ENCODE measurements at places on chromosomes 3 and 15.
A peak's percentile ranks its signal among the peaks of the same experiment; 100 is the strongest.

GRCh38 chr3:188759336-188760005 is 412.3 kb upstream of the TPRG1 start:
- no peak for DNase-seq

GRCh38 chr15:68578175-68578979 is 416 bp upstream of the CORO2B start:
- DNase-seq = peak; percentile 73

GRCh38 chr3:117844676-117845075 is 1135.1 kb downstream of the TUSC7 start:
- no peak for DNase-seq

DNA sequence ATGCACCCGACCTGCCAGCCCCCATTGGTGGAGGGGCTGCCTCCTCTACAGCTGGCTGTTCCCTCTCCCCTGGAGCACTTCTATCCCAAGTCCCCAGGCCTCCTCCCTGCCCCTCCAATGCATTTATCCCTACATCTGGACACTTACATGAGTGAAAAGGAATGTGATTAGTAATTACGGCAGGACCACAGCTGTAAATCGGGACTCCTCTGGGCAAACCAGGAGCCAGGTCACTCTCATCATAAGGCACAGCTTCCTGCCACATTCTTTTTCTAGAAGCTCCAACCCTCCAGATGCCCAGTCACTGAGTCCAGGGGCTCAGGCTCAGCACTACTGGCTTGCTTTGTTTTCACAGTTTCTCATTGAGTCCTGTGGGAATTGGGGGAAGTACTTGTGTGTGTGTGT is 54.3 kb downstream of the IL20RB start:
- no peak for DNase-seq

DNA sequence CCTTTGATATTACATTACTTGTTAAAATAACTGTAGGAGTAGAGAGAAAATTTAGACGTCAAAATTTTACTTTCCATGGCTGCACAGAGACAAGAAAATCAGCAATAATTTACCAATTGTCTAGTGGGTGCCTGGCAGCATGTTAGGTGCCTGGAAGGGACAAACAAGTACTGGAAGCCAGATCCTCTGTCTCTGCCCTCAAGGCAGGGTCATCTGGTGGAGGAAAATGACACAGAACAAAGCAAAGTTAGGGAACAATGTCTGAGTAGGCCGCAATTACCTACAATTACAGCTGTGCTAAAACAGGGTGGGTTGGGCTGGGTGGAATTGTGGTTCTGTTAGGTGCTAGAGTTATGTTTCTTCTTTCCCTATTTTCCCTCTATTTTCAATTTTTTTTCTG is 7.4 kb downstream of the CCDC174 start:
- DNase-seq = no peak

- no peak for DNase-seq
These were observed 194.6 kb downstream of the FAM43A start for GRCh38 chr3:194879991-194880939.

DNA sequence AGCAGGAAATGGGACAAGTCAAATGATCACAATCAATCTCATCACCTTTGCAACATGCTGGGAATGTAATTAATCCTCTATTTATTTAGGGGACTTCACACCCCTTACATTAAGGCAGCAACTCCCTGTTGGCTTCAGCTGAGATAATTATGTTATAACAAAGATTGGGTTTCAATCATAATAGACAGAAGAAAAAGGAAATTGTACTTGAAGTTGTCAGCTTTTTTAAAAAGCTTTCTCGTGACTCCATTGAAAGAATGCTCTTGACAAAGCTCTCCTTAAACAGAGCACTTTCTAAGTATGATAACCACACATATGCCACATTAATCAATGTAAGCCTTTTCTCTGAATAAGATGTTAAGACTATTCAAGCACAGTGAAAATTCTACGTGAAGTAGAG is 65.7 kb downstream of the SHQ1 start:
- DNase-seq = no peak

DNA sequence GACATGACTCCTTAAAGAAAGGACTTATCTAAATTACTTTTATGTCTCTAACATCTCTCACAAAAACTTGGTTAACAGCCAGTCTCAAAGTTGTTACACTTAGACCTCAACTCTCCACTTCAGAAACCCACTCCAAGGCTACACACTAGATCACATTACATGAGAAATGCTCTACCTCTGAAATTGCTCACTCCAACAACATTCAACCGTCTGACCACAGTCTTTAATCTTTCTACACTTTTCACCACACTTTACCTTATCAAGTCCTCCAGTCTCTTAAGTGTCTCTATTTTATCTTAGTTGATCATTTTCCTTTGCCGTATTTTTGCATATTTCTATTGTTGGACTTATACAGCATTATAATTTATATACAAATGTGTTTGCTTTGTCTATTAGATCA is 5.8 kb downstream of the SLC12A6 start:
- DNase-seq = no peak

- DNase-seq = no peak
These were observed 125.3 kb downstream of the TLE3 start for GRCh38 chr15:69972436-69972835.

DNA sequence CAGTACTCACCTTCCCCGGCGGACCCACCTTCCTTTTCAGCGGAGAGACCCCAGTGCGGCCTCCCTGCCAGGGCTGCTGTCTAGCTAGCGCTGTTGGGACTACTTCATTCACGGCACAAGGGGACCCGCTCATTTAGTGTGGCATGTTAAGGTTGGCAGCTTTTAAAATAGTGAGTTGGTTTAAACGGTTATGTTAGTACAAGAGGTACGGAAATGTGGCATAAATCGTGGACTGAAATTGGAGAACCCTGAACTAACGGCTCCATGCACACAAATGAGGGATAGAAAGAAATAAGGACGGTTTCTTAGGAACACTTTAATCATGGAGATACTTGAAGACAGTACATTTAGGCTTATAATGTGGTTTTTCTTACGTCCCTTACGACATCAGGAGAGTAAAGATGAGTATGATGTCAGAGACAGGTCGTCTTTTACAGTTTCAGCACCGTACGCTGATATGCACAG is 752 bp downstream of the CEP63 start:
- peak; percentile 30 for DNase-seq

DNA sequence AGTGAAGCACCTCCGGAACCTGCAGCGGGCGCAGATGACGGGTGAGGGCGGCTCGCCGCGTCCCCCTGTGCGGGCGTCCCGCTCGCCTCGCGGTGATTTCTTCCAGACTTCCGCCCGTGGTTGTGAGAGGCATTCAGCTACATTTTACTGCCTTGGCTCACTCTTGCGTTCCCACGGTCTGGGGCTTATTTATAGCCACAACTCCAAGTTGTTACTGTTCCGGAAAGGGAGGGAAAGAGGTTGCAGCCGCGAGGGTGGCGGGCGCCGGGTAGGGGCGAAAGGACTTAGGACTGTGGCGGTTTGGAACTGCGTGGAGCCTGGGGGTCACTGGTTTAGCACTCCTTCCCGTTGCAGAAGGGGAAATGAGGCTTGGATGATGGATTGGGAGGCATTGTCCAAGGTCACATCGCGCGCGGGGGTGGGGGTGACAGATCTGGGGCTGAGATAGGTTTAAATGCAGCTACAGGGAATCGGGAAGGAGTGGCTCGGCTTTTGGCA is 1.1 kb downstream of the HES1 start:
- no peak for DNase-seq

DNA sequence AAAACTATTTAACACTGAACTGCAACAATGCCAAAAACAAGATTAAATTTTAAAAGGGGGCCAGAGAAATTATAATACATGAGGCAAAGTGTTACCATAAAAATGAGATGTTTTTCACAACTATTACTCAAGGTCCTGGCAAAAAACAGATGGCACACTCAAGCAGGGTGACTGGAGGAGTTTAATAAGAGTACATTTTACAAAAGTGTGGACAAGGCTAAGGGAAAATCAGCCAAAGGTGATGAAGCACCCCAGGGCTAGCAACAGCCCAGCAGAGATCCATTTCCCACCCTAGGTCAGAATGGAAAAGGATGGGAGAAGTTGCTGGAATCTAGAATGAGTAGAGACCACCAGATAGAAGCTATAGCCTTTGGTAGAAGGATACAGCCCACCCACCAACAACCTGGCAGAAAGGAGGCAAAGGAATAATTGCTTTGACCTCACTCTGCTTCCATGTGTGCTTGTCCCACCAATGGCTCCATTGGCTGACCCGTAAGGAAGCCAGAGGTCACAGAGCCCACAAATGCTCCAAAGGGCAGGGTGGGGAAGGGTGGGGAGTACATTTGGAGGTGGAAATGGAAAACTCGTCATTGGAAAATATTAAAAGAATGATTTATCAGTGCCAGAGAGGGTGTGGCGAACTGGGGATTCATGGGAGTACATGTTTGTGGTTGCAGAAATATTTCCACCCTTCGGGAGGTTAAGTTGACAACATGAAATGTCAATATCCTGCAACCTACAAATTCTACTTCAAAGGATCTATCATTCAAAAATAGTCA is 161.0 kb upstream of the UBE2E2 start:
- no peak for DNase-seq

- DNase-seq = no peak
These were observed 28.8 kb downstream of the SAMMSON start for GRCh38 chr3:70028361-70028760.

GRCh38 chr15:58924327-58924726 is 9.2 kb downstream of the SLTM start:
- no peak for DNase-seq

DNA sequence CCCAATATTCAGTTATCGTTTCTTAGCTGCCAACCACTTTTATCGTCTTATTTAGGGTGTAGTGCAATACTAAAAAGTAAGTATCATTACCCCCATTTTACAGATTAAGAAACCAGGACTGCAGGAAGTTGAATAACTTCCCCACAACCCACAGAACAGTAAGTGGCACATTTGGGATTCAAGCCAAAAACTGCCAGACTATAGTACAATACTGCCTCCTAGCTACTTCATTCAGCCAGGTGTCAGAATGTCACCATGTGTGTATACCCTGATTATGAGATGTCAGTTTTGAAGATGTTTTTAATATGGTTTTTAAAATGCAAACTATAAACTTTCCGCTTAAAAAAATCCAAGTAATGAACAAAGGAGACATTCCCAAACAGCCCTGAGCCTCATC is 74.2 kb upstream of the PROK2 start:
- no peak for DNase-seq

GRCh38 chr3:14200841-14201240 is 22.2 kb downstream of the LSM3 start:
- no peak for DNase-seq

DNA sequence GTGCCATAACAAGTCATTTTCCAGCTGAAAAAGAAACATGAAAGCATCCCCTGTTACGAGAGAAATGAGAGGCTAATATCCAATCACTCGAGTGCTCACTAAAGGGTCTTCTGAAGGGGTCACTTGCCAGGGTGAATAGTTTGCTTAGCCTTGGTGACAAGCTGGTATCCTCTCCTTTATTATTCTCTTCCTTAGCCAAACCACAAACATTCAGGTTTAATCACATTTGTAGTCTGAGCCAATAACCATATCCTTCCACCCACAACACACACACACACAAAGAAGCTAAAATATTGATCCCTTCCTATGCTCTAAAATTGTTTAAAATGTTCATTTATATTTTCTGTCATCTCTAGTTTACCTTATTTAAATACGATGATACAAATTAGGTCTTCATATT is 240.5 kb upstream of the TMCO5A start:
- DNase-seq = no peak

- no peak for DNase-seq
These were observed 9.8 kb downstream of the RAB27A start for GRCh38 chr15:55279746-55280351.

DNA sequence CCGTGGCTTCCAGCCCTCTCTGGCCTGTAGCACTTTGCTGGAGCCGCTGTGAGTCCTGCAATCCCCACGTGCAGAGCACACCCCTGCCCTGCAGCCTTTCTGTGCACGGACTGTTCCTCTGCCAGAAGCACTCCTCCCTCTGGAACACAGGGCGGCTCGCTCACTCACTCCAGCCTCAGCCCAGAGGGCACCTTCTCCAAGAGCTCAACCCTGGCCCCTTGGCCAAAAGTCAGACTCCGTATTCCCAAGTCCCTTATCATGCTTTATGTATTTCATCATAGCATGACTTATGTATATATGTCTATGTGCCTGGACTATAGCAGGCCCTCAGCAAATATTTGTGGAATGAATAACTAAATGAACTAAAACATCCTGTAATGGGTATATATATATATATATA is 63.2 kb downstream of the ASB7 start:
- DNase-seq = no peak

- DNase-seq = peak; percentile 68
These were observed 148.4 kb downstream of the TIGIT start for GRCh38 chr3:114442246-114442645.

GRCh38 chr3:135329479-135329878 is 534.4 kb downstream of the EPHB1 start:
- no peak for DNase-seq

DNA sequence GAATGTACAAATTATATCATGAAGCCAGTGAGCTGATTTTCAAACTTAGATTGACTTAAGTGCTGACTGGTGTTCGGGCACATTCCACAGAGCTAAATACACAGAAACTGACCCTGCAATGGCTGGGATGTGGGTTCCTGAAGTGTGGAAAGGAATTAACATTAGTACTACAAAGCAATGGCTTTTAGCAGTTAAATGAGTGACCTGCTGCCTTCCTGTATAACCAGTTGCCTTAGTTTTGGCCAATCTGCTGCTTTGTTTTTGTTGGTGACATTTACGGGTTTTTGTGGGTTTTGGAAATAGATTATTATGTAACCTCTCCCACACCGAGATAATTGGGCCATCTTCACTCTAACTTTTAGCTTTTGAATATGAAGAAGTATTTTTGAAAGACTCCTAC is 2.4 kb upstream of the SKIC8 start:
- DNase-seq = no peak

GRCh38 chr15:90264671-90265070 is 801 bp upstream of the NGRN start:
- no peak for DNase-seq

DNA sequence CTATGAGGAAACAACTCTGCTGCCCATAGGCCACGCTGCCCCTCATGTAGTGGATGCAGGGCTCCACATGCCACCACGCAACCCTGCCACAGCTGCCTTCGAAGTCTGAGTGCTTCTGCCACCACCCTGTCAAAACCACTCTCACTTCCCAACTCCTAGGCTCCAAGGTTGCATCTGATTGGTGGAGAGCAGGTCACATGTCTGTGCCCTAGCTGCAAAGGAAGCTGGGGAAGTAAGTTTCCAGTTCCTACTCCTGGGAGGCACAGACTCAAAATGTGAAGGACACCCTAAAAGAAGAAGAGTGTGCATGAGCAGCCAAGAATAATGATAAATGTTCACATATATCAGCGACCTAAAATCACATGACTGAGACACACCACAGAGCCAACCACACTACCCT is 31.9 kb upstream of the TICRR start:
- peak; percentile 30 for DNase-seq

- DNase-seq = no peak
These were observed 163.5 kb downstream of the GOLGA6L4 start for GRCh38 chr15:84398763-84399701.

DNA sequence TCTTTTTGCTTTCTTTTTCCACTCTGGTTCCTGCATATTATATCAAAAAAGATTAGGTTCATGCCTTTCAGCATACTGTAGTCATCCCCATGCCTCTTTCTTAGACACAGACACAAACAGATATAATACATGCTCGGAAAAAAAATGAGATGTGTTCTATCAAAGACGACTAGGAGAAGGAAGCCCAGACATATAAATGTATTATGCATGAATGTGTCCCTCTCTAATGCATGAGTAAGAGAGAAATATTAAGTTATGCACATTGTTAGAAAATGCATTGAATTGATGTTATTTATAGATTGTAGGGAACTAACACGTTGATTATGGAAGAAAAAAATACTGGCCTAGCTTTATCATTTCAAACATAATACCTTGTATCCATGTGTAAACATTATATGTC is 252.4 kb upstream of the BCHE start:
- no peak for DNase-seq

GRCh38 chr15:90184119-90184785 is 16.9 kb upstream of the SEMA4B start:
- peak; percentile 58 for DNase-seq
